ENCODE measurements at places on chromosomes 1 and 21.

DNA sequence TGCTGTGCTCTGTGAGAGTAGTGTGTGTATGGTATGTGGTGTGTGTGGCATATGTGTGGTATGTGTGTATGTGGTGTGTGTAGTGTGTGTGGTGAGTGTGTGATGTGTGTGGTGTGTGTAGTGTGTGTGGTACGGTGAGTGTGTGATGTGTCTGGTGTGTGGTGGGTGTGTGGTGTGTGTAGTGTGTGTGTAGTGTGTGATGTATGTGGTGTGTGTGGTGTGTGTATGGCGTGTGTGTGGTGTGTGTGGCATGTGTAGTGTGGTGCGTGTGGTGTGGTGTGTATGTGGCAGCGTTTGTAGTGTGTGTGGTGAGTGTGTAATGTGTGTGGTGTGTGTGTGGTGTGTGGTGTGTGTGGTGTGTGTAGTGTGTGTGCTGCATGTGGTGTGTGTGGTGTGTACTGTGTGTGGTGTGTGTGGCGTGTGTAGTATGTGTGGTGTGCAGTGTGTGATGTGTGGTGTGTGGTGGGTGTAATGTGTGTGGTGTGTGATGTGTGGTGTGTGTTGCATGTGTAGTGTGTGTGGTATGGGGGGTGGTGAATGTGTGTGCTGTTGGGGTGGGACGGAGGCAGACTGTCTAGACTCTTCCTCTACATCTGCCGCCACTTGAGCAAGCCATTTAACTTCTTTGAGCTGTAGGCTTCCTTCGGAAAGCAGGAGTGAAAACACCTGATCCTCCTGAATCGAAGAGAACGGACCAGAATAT, 33.5 kb downstream of the GPA33 start:
- no peak for DNase-seq

DNA sequence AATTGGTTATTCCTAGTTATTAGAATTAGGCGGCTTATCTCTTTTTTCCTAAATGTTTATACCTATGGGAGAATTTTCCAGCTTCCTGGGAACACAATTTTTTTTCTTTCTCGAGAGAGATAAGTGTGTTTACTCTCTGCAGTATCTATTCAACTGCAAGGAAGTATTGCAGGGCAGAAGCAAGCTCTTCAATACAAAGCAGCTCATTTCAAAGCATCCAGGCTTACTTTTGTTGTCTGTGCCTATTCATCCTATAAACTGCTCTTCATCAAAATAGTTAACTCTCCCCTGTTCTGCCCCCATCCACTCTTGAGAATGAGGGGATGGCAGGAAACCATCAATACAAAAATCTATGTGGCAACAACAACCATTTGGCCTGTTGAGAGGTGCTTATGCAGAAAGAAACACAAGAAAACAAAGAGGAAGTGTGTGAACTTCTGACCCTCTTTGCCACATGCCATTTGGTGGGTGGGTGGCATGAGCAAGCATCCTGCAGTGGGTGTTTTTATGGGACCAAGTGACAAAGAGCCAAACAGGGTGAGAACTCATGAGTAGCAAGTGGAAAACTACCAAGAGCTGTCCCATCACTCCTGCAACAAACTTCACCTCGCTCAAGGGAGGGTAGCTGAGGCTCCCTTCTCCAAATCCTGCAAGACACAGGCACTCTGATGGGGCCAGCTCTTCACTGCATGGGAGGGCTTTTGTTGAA, 50.6 kb upstream of the MRPS6 start:
- DNase-seq, result no peak

DNA sequence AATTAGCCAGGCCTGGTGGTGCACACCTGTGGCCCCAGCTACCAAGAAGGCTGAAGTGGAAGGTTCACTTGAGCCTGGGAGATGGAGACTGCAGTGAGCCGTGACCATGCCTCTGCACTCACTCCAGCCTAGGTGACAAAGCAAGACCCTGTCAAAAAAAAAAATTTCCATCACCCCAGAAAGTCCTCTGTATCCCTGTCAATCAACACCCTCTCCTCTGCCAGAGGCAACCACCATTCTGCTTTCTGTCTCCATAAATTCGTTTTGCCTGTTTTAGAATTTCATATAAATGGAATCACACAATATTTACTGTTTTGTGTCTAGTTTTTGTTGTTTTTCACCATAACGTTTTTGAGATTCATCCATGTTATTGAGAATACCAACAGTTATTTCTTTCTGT, 141.6 kb upstream of the SLC45A1 start:
- no peak for DNase-seq

DNA sequence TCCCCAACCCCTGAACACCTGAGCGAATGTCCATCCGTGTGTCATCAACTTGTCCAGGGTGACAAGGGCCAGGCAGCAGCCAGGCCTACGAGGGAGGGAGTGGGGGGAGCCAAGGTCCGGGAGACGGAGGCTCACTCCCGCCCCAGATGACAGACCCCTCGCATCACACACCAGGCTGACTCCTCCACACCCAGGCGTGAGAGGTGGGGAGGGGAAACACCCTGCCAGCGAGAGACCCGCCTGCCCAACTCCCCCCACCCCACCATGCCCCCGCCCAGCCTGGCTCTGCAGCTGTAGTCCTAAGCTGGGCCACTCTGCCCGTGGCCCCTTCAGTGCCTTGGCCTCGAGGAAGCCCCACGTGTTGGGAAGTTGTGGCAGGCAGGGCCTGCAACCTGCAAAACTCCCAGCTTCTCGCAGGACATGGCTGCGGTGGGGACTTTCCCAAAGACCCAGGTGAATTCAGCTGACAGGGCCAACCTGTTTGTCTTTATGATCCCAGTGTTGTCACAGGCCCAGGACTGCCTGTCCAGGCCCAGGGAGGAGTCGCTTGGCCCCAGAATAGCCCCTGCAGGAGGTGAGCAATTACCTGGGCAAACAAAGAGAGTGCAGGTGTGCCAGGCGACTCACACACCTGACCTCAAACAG, 62.9 kb downstream of the RIPK4 start:
- peak; percentile 75 for DNase-seq

DNA sequence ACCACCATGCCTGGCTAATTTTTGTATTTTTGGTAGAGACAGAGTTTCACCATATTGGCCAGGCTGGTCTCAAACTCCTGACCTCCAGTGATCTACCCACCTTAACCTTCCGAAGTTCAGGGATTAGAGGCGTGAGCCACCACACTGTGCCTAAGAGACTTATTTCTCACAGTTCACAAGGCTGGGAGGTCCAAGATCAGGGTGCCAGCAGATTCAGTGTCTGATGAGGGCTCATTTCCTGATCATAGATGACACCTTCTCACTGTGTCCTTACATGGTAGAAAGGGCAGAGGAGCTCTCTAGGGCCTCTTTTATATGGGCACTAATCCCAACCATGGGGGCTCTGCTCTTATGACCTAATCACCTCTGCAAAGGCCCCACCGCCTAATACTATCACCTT, 58.8 kb downstream of the ARHGEF10L start:
- no peak for DNase-seq

DNA sequence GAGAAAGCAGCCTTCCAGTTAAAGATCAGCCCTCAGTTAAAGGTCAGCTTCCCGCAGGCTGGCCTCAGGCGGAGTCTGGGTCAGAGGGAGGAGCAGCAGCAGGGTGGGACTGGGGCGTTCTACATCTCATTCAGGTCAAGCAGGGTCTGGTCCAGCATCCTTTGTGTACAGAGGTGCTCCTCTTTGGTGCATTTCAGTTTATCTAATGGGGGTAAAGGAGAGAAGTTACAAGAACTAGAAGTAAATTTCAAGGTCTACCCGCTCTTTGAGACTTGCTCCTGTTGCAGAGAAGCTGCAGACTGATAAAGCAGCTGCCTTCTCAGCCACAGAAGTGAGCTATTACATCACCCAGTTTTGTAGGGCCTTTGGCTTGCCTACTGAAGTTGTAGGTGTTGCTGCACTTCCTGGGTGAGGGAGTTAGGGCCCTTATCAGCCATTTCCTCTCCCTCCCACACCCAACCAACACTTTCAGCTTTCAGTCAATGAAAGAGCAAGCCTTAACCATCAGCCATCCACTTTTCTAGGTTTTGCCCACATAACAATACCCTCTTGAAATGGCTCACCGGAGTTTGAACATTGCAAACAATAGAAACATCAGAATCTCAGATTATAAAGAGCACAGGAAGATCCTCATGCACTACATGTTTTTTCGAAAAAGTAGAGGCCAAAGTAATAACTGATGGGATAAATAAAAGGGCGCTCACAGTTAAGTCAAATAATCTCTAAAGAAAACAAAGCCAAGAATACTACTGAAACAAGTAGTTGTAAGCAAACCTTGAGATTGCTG, 2.8 kb upstream of the NUP210L start:
- peak; percentile 26 for DNase-seq

GRCh38 chr1:156549831-156550230, 22.5 kb downstream of the IQGAP3 start:
- no peak for DNase-seq

- DNase-seq, result no peak
These were observed 45.5 kb downstream of the RABGAP1L start for GRCh38 chr1:174204697-174205308.

DNA sequence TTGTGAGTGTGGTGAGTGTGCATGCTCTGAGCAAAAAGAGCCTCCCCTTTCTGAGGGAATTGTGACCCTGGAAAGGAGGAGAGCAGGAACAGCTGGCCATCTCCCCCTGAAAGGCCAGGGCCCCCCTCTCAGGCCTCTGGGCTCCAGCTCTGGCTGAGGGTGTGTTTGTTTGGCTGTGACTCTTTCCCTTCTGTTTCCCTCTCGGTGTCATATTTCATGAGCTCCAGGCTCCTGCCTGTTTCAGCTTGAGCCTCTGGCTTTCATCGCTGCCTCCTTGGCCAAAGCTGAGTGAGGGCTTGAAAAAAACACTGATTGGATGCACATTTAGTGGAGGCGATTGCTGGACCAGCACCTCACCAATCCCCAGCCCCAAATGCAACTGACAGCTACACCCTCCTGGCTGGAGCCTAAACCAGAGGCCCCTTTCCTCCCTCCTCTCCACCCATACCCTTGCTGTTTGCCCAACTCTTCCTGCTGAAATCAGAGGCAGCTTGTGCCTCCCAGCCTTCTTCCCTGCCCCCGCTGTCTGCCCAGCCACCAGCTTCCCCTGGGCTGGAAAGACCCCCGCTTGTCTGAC, 64.1 kb downstream of the DDR2 start:
- peak; percentile 63 for DNase-seq

DNA sequence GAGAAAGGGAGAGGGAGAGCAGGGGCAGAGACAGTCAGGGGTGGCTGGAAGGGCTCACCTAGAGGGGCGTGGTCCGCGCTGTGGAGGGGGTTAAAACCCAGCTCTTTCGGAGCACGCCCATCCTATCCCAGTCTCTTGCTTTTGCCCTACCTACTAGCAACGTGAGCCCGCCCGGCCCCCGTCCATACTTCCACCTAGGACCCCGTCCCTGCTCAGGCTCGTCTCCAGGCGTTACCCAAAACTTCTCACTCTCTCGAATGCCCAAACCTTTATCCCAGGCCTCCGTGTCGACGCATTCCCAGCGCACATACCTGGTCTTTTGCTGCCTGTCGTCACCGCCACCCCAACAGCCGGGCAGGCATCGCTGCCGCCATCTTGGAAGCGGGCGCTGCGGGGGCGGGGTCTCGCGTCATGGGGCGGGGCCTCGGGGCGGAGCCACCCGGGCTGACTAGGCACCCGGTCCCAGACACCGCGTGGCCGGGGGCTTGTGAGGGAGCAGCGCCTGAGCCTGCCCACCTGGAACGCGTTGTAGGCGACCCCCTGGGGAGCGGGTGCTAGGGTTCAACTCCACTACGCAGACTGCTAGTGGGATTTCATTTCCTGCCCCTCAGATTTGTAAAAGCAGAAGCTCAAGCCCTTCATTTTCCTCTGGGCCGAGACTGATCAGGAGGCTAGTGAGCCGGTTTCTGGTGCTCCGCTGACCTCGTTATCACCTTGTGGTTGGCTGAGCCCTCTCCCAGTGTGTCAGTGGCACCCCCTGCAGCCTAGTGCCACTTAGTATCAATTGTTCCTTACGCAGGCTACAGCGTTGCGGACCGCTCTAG, at the start of gene B4GALT3:
TSS of gene B4GALT3 (minus strand) at position 396 of the 824 bp plus-strand sequence. CDS start 1,447 bp downstream, outside the sequence.
- DNase-seq, result peak; percentile 62

GRCh38 chr1:7703321-7704213, 67.5 kb upstream of the VAMP3 start:
- peak; percentile 38 for DNase-seq

GRCh38 chr1:225944387-225944786, 3.4 kb upstream of the LEFTY2 start:
- DNase-seq, result no peak

- DNase-seq, result no peak
These were observed 3.9 kb upstream of the SYNC start for GRCh38 chr1:32706491-32706890.

DNA sequence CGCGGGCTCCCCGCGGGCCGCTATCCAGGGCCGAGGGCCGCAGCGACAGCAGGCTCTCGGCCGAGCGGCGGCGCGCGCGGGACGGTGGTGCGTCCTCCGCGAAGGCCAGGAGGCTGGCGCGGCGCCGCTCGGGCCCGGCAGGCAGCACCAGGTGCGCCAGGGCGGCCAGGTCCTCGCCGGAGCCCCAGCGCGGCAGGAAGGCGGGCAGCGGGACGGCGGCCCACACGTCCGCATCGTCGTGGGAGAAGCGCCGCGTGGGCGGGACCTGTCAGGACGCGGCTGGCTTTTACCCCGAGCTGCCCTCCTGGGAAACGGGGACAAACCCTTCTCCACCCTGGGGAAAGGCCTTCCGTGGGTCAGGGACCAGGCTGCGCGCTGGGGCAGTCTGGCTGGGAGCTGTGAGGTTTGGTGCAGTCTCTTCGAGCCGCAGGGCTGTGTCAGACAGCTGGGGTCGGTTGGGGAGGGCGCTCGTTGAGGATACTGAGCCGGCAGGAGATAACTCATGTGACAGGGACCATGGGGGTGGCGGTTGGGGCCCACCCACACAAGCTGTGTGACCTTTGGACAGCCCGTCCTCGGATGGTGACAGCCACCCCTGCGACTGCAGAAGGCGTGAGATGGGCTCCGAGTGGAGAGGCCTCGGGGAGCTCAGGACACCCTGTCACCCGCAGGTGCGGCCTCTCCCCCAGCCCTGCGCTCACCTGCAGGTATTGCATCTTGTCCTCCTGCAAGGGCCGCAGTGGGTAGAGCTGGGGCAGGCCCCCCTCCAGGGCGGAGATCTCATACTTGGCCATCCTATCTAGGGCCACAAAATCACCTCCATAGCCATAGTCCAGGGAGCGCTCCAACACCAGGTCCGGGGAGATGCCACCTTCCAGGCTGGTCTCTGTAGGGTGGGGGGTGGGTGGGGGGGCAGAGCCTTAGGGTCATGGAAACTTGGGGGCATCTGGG, 6.0 kb downstream of the HES3 start:
- no peak for DNase-seq

DNA sequence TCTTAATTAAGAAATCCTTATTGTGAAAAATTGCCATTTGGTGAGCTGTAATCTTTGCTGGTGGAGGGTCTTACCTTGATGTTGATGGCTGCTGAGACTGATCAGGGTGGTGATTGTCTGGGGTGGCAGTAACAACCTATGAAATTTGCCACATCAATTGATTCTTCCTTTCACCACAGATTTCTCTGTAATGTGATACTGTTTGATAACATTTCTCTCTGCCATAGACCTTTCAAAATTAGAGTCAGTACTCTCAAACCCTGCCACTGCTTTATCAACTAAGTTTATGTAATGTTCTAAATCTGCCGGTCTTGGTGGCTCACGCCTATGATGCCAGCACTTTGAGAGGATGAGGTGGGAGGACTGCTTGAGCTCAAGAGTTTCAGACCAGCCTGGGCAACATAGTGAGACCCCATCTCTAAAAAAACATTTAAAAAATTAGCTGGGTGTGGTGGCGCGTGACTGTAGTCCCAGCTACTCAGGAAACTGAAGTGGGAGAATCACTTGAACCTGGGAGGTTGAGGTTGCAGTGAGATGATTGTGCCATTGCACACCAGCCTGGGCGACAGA, 5.0 kb downstream of the KPNA6 start:
- DNase-seq, result no peak
